HCEC 1CT (cell line): ENCODE measurements at places on chromosomes 11 and 22.

GRCh38 chr11:129408865-129409444 is 33.3 kb downstream of the BARX2 start:
- DNase-seq, result no peak

DNA sequence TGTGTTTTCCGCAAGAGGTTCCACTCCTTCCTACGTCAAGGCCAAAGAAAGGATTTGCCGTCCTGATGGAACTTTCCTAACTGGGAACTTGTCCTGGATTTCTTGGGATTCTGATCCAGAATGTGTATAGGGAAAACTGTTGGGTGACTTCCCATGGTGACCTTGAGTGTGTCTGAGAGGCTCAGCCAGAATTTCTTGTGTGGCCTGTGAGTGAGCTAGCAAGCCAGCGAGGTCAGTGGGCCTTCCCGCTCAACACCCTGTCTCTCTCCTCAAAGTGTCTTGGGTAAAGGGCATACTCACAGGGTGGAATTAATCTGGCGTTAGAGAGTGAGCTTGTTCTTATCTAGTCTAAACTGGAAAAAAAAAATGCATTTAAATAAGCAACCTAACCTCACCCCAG is 20.4 kb downstream of the ZNRF3 start:
- DNase-seq, result no peak

- no peak for DNase-seq
These were observed 863 bp downstream of the HDAC10 start for GRCh38 chr22:50250249-50250554.

- DNase-seq, result no peak
These were observed 68.6 kb upstream of the ARHGAP32 start for GRCh38 chr11:129260750-129261149.

GRCh38 chr22:29332886-29333496 is 17.5 kb upstream of the RASL10A start:
- no peak for DNase-seq

- DNase-seq, result no peak
These were observed 16.7 kb downstream of the SHANK2 start for GRCh38 chr11:71235719-71236118.

DNA sequence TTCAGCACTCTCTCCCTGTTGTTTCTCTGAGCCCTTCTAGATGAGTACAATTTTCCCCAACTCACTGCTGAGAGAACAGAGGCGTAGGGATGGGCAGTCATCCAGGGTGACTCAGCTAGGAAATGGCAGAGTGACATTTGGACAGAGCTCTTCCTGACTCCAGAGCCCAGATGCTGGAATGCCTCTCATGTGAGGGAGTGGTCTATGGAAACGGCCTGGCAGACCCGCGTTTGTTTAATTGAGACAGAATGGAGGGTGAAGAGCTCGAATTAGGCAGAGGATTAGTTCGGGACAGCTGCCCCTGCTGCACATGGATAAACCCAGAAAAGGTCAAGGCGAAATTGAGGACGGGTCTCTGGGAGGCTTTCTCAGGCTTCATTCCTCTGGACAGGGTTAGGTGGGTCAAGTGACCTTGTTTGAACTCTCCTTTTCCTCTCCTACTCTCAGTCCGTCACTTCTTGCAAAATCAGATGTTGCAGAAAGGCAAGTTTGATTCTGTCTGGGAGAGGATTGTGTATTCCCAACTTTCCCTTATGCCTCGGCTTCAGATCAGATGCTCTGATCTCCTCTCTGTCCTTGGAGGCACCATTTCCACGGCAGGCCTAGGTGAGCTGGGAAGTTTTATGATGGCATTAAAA is 7.6 kb upstream of the LMO2 start:
- peak; percentile 59 for DNase-seq

- DNase-seq, result peak; percentile 100
These were observed at the start of gene RIN1 for GRCh38 chr11:66336234-66337102. RIN1 (minus strand) TSS chr11:66336434; CDS start chr11:66336402, 32 bp downstream.

- no peak for DNase-seq
These were observed 1.3 kb downstream of the APOBEC3G start for GRCh38 chr22:39078329-39078728.
